Stimulated activated CD8-positive, alpha-beta memory T cell treated with anti-CD3 and anti-CD28 coated beads, Interleukin-2, amount 100 ng/mL, for 1 hour (primary cell): ENCODE measurements at places on chromosomes 12 and 14.

GRCh38 chr12:38869036-38869435 is 36.4 kb downstream of the CPNE8 start:
- DNase-seq = no peak

- DNase-seq = no peak
Observed at GRCh38 chr12:7009512-7009911, 8.8 kb downstream of the LPCAT3 start.

DNA sequence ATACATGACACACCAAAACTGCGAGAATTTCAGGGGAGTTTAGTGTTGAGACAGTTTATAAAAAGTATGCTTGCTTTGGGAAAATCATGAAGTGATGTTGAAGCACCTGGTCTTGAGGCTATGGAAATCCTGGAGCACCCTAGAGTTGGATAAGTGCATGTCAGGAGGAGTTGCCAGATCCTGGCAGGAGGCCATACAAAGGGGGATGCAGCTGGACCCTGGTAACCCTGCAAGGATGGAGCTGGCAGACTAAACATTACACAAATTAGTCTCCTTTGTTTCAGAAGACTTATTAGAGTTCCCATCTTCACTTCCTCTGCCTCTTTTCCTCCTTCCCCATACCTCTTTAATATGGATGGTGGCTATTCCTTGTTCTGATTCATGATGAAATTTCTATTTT is 907.0 kb downstream of the BCL11B start:
- DNase-seq = no peak

DNA sequence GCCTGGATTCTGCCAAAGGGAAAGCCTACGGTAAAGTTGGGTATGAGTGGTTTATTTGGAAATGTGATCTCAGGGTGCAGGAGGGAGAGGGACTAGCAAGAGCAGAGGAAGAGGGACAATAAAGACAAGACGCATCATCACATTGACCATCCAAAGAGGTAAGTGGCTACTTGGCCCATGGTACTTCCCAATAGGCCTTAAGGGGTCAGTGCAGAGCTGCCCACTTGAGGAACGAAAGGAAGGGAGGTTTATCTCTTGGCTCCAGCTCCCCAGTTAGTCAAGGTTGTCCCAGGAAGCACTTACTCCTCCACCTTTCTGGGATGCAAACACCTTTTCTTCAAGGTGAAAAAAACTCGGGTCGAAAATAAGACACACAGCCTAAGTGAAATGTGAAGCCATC is 323.9 kb downstream of the TMEM132D start:
- DNase-seq = no peak

DNA sequence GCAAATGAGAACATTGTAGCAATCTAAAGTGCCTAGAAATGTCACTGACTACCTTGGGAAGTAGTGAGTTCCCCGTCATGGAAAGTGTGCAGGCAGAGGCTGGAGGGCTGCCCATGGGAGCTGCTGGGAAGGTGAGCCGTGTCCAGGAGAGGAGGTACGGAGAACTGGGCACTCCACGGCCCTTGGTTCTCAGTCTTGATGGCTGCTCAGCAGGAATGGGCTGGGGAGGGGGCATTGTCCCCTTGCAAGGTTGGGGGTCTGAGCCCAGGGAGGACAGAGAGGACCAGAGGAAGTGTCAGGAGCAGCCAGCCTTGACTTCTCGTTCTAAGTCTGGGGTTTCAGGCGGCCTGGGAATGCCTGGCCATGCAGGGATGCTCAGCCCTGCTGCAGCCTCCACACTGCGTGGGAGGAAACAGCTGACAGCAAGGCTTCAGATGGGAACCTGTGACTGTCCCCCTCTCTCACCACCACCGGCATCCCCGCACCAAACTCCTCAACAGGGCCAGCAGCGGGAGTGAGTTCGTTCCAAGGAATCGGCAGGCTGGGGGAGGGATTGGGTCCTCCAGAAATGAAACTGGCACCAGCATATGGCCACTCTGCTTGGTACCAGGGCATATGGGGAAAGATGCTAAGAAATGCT is 140.2 kb downstream of the BCL11B start:
- no peak for DNase-seq

GRCh38 chr12:20555771-20556170 is 139.4 kb upstream of the SLCO1C1 start:
- no peak for DNase-seq
